Stimulated activated CD4-positive, alpha-beta T cell treated with anti-CD3 and anti-CD28 coated beads, Interleukin-2, amount 100 ng/mL, for 4 hours (primary cell): ENCODE measurements at places on chromosomes 7 and 10.

DNA sequence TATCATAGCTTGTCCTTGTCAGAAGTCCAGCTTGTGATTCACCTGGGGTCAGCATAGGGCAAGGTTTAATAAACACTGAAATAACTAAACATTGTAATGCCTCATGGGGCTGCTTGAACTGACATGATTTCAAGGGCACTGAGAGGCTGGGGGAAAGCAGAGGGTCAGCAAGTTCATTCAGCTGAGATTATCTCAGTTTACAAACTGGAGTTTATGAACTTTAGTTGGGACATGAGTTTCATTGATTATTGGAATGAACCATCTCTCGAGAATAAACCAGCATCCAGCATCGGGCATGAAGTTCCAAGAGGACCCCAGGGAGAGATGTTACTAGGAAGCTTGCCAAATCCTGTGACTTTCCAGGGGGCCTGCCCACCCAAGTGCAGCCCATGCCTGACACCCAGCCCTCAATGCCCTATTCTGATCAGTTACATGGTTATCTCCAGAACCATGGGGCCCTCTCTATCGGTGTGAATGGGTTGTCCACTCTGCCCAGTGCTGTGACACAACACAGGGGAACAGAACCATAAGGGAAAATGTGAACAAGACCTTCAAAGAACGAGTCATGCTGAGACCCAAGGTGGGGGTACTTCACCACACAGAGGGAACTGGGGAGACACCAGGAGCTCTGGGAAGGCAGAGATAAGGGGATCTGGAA is 7.9 kb upstream of the CYP3A7 start:
- no peak for DNase-seq

- no peak for DNase-seq
Observed at GRCh38 chr7:45178241-45179225, 20.9 kb downstream of the RAMP3 start.

GRCh38 chr10:74822521-74823089 is 3.8 kb upstream of the KAT6B start:
- no peak for DNase-seq

DNA sequence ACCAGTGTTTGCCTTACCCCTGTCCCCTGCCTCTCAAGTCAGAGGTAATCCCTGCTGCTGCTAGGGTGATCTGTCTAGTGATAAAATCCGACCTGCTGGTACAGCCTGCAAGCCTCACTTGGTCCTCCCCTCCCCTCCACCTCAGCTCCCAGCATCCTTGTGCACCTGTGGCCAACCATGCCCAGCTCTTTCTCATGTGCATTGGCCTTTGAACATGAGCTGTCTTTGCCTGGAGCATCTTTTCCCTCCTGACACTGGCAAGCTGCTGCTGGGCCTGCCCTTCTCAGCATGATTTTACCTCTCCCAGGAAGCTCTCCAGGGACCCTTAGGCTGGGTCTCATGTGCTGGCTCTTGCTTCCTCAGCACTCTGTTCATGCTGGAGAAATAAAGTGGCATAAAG is 51.3 kb upstream of the CXCL12 start:
- no peak for DNase-seq

- DNase-seq = no peak
Observed at GRCh38 chr7:94875201-94875600, 32.2 kb upstream of the PPP1R9A start.

DNA sequence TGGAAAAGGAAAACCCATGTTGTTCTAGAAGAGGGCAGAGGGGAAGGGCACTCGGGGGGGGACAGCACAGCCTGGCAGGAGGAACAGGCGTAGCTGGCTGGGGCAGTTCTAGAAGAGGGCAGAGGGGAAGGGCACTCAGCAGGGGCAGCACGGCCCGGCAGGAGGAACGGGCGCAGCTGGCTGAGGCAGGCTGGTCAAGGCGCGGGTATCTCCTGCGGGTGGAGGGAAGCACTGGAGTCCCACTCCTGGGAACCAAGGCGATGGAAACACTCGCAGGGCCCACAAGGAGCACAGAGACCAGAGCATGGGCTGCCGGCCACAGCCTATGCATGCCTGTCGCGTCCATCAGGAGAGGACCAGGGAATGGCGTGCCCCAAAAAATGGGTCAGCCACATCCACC is 36.7 kb downstream of the PAPOLB start:
- no peak for DNase-seq

- DNase-seq = no peak
Observed at GRCh38 chr10:86684331-86685097, 16.2 kb downstream of the LDB3 start.

DNA sequence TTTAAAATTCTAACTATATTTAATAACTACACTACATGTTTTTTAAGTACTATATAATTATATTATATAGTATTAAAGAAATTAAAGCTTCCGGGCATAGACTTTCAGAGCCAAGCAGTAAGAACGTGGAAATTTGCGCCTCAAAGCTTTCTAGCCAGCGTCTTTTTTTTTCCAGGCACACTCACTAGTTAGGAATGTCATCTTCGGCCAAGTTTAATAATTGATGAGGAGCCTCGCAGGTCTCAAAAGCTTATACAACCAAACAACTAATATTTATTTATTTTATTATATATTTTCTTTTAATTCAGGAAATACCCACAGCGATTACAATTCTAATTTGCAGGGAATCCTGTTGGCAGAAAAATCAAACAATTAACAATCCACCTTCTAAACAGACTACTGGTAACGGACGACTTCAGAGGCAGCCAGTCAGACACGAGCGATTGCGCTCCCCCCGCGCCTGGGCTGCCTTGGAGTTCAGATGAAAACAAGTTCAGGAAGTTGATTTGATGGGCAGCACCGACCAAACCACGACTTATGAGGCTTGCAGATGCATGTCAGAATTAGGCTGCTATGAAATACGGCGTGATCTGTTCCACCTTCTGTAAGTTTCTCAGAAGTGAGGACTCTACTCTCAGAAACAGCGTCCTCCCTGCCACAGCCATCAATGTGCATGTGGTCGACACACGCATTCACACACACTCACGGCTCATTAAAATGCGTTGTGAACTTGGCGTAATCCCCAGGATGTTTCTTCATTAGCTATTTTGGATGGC is 431.8 kb upstream of the MGMT start:
- peak; percentile 22 for DNase-seq
